ENCODE measurements at places on chromosomes 11 and 22. TPM values are rescaled to one million over a fixed set of nuclear protein-coding genes. Genes with fewer than 3 reads are reported as not detected.

The MRGPRE gene
- not detected for total RNA-seq

The SMIM35 gene
- total RNA-seq, result not detected

The NELL1 gene
- total RNA-seq, result not detected

The RAG1 gene
- total RNA-seq, result 0.32 TPM

The CCDC83 gene
- total RNA-seq, result not detected

The GNG3 gene
- total RNA-seq, result not detected

The FAT3 gene
- total RNA-seq, result 0.66 TPM

The FOLR1 gene
- not detected for total RNA-seq

The MISFA gene
- total RNA-seq, result 2.6 TPM

The HMBS gene
- 21.6 TPM for total RNA-seq

The P2RX3 gene
- total RNA-seq, result not detected

The PARVG gene
- 39.2 TPM for total RNA-seq

The PKDREJ gene
- not detected for total RNA-seq

The YPEL1 gene
- total RNA-seq, result 7.9 TPM

The GGT5 gene
- total RNA-seq, result 61.0 TPM

The MS4A15 gene
- total RNA-seq, result not detected

The NCF4 gene
- total RNA-seq, result 36.8 TPM

The KRTAP5-10 gene
- total RNA-seq, result not detected

The HMOX1 gene
- total RNA-seq, result 38.6 TPM

The MS4A4A gene
- total RNA-seq, result 9.8 TPM

The IFITM10 gene
- total RNA-seq, result 14.0 TPM

The OR51B5 gene
- total RNA-seq, result 2.3 TPM

The UBQLNL gene
- 1.3 TPM for total RNA-seq

The PDHX gene
- total RNA-seq, result 32.1 TPM

The MAPK1 gene
- total RNA-seq, result 49.9 TPM

The JRKL gene
- 11.4 TPM for total RNA-seq

The C1QTNF6 gene
- total RNA-seq, result 3.6 TPM

The FAM227A gene
- 7.9 TPM for total RNA-seq
